ENCODE measurements at places on chromosomes 7 and 10.

GRCh38 chr7:157900556-157900955 is 563.8 kb downstream of the DNAJB6 start:
- H3K4me1 ChIP-seq, result no peaks in the 10 kb centered on the region
- H3K27ac ChIP-seq, result no peak overlapping the region
- H3K36me3 ChIP-seq, result no peaks in the 10 kb centered on the region

DNA sequence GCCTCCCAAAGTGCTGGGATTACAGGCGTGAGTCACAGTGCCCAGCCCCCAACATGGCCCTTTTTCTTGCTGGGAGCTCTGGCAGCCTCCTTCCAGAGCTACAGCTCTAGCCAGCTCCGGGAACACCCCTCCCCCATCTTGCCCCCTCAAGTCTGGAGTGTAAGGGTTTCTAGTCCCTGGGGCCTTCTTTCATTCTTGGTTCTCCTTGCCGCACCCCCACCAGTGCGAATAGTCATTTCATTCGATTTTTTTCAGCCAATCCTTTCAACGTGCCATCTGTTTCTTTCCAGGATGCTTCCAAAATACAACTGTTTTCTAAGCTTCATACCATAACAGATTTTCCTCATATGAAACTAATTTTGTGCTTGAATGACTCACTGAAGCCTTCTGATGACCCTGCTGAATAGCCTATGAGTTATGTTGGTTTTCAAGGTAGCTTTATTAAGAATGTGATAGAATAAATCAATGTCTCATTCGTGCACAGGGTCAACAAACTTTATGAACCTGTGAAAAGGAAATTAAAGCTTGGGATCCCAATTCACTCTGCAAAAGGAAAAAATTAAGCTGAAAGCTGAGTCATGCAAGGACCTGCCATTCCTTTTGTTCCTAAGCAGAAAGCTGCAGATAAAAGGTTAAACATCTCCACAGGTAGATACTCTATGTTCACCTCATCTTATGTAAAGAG is 38.6 kb downstream of the CDC14C start:
- H3K4me1 ChIP-seq, result no peaks in the 10 kb centered on the region
- H3K27me3 ChIP-seq, result no peaks in the 10 kb centered on the region
- H3K27ac ChIP-seq, result no peak overlapping the region

- no peak for DNase-seq
- no peak overlapping the region for H3K4me3 ChIP-seq
- no peaks in the 10 kb centered on the region for H3K4me1 ChIP-seq
- no peaks in the 10 kb centered on the region for H3K27me3 ChIP-seq
These were observed 9.7 kb upstream of the FHIP2A start for GRCh38 chr10:114811862-114812261.

- H3K4me3 ChIP-seq, result no peak overlapping the region
- no peaks in the 10 kb centered on the region for H3K4me1 ChIP-seq
- no peaks in the 10 kb centered on the region for H3K36me3 ChIP-seq
- no peak for DNase-seq
- no peaks in the 10 kb centered on the region for H3K27me3 ChIP-seq
These were observed 146.2 kb upstream of the NFE2L3 start for GRCh38 chr7:26005683-26006410.

DNA sequence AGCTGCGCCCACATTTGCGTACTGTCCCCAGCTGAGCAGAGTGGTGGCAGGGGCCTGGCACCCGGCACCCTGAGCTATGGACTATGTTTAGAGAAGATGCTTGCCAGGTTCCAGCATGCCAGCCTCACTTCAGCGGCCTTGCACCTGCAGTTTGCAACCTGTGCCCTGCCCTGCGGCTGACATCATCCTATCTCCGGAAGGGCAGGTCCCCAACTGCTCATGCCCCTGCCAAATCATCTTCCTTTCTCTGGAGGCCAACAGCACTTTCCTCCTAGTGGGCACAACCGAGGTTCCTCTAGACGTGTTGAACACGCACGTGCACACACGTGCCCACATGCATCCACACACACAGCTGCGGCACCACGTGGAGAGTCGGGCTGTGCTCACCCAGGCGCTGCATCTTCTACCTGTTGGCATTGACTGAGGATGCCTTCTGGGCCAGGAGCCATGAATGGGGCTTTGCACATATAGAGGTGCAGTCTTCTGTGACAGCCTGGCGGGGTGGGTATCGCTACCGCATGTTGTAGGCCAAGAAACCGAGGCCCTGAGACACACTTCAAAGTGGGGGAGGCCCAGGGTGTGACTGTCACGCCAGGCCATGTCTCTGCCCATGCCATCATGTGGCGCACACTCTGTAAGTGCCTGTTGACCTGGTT is 24.5 kb downstream of the CNPY1 start:
- H3K27me3 ChIP-seq, result peaks cover 7% of the 10 kb centered on the region
- H3K4me1 ChIP-seq, result no peaks in the 10 kb centered on the region
- DNase-seq, result no peak
- H3K4me3 ChIP-seq, result no peak overlapping the region
- H3K36me3 ChIP-seq, result no peaks in the 10 kb centered on the region
- no peak overlapping the region for H3K27ac ChIP-seq

Measured in sigmoid colon (tissue), 7 donors.